ENCODE measurements at places on chromosomes 6 and 20. TPM values are rescaled to one million over a fixed set of nuclear protein-coding genes. Genes with fewer than 3 reads are reported as not detected.

SLC35D3 gene
- not detected for total RNA-seq

C6orf163 gene
- 0.30 TPM for total RNA-seq

CFAP206 gene
- not detected for total RNA-seq

VSTM2L gene
- total RNA-seq: 0.92 TPM

CENPW gene
- total RNA-seq: 7.4 TPM

GRCh38 chr6:157067507-157067906 is 255.8 kb downstream of the TMEM242 start:
- no peak for DNase-seq

- no peak for DNase-seq
Measured at GRCh38 chr20:39503902-39504709, 542.0 kb downstream of the DHX35 start.

- no peak for DNase-seq
Measured at GRCh38 chr20:44811150-44811685, 872 bp upstream of the RIMS4 start.

DNA sequence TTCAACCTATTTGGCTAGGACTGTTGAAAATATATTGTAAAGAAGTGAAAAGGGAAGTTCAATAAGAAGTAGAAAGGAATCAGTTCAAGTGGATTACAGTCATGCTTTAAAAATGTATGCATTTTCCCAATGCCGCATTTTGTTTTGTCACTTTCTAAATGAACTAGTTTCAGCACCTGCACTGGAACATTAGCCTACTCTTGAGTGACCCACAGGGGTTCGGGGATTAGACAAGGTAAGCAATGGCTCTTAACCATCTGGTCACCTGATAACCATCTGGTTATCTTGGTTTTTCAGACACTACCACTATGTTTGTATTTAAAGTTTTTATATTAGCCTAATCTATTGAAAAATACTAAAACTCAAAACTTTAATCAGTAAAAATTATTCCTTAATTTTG is 97.6 kb downstream of the CD164 start:
- no peak for DNase-seq

DNA sequence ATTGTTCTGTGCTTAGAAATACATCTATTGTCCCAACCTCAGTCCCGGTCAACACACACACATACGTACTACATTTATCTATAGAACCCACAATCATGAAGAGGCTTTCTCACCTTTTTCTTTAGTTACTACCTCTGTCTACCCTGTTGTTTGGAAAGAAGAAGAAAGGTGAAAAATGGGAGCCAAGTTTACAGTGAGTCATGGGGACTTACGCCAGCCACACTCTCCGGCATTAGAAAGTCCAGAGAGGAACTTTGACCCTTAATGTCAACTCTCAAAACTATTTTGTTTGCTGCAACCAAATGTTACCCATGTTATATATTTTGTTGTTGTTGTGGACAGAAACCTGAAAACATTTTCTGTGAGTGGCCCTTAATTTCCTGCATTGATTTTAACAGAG is 259.1 kb downstream of the ZFAND3 start:
- no peak for DNase-seq

DNA sequence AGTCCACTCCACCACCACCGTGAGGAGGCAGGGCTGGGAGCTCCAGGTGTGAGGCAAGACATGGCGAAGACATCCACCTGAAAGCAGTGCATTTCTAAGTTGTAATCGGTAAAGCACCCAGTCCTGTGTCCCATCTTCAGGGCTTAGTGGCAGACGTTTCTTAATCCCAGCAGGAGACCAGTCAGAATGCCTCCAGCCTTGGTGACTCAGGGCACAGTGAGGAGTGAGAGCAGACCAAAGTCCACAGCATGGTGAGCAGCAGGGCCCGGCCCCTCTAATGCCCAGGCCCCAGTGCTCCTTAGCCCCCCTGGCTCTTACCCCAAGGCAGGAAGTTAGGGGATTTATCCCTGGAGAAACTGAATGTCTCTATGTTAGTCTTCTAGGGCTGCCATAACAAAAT is 183.9 kb downstream of the SYNDIG1 start:
- no peak for DNase-seq

DNA sequence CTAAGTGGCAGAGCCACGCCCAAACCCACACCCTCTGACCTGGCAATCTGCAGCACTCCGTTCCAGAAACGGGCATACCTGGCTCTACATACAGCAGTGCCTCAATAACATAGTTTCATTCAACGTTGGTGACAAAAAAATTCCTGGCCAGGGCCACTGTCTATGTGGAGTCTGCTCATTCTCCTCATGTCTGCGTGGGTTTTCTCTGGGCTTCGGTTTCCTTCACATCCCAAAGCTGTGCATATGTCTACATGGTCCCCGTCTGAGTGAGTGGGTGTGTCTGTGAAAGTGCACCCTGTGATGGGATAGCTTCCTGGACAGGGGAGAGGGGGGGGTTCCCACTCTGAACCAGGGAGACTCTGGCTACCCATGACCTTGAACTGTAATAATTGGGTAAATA is 2.1 kb downstream of the KIAA0319 start:
- no peak for DNase-seq

All from psoas muscle (tissue), 8 donors.